SHP77 treated with DMSO at 0.1 percent for 48 hours (cell line): ENCODE measurements at places on chromosomes 4 and X.

- no peak for DNase-seq
These were observed 132.6 kb downstream of the PACRGL start for GRCh38 chr4:20832826-20833225.

DNA sequence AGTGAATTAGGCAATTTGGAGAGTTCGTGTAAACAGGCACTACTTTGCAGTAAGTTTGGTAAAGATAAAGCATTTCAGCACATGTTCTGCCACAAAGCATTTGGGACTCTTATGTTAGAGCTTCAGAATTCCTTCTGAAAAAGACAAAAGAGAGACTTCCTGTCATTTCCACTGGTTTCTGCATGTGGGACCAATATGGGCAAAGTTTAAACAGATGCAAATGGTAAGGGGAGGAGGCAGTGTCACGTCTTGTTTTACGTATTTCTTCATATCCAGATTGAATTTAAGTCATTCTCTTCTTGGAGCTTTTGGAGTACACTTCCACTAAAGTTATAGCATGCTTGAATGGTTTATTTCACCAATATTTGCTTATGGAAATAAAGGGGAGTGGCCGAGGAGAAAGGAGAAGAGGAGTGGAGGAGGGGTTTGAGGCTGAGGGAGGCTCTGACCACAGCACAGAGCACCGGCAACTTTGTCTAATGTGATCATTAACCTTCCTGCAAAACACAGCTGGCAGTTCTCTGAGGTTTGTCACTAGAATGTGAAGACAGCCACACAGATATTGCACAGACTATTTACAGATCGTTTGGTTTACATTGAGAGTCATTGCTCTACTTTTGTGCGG lies at the start of gene APELA:
Gene APELA, plus strand, starts transcription at position 479 of the 625 bp plus-strand sequence. CDS start 154 bp downstream, outside the sequence.
- DNase-seq: no peak

GRCh38 chrX:3651277-3651676 lies 62.2 kb downstream of the PRKX start:
- DNase-seq: no peak

DNA sequence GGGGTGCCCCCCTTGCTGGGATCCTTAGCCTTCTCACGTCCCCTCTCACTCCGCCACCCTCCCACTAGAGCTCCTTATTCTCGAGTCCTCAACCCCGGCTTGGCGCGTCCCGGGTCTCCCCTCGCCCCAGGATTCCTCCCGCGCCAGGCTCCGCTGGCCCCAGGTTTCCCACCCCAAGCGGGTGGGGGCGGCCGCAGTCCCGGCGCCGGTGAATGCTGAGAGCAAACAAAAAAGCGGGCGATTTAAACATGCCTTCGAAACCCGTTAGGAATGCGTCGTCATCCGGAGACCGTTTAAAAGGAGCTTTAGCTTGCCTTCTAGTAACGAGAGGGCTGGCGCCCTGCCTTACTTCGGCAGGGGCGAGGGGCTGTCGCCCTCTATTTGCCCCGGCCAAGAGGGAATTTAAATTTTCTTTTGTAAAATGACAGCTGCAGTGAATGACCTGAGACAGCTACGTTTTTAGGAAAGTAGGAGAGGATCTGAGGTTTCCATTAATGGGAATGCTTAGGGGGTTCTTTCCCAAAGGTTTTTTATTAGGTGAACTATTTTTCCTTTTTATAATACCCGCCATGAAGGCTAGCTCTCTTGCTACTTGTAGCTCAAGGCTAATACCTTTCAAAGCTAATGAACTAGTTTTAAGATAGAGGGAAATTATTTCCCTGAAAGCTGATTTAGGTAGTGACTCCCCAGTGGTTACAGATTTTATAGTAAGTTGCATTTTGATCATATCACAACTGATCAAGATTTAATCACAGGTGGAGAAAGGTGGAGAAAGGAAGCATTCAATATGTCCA lies 3.1 kb downstream of the JADE1 start:
- DNase-seq: no peak

GRCh38 chrX:128846385-128846784 lies 676.9 kb downstream of the SMARCA1 start:
- DNase-seq: no peak

GRCh38 chrX:18676470-18676869 lies 4.6 kb upstream of the RS1 start:
- no peak for DNase-seq

DNA sequence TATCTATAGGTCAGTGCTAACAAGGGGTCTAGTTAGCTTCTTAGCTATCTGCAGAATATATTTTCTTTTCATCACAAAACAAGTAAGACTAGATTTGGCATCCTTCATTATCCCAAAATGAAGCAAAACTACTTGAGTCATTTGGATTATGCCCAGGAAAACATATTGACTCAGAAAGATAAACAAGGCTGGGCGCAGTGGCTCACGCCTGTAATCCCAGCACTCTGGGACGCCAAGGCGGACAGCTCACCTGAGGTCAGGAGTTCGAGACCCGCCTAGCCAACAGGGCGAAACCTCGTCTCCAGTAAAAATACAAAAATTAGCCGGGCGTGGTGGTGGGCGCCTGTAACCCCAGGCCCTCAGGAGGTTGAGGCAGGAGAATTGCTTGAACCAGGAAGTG lies 18.0 kb upstream of the MND1 start:
- no peak for DNase-seq

- DNase-seq: no peak
These were observed 80.0 kb upstream of the NALF2 start for GRCh38 chrX:69424161-69424560.

DNA sequence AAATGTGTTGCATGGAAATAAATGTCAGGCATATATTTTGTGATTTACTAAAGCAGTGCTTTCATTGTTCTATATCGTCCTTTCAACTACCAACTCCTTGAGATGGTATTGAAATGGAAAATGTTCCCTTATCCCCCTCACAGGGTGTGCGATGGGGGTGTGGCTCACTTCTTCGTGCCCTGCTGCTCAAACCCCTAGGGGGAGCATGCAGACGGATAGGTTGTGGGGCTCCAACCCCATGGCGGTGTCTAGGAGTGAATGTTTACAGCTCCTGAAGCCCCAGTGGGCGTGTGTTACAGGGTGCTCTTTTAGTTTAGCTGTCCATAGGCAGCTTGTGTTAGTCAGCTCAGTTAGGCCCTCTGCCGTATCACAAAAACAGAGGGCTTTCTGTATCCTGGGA lies 287.7 kb upstream of the EMCN start:
- DNase-seq: no peak

- DNase-seq: no peak
These were observed 27.0 kb upstream of the ZNF280C start for GRCh38 chrX:130295519-130296296.

DNA sequence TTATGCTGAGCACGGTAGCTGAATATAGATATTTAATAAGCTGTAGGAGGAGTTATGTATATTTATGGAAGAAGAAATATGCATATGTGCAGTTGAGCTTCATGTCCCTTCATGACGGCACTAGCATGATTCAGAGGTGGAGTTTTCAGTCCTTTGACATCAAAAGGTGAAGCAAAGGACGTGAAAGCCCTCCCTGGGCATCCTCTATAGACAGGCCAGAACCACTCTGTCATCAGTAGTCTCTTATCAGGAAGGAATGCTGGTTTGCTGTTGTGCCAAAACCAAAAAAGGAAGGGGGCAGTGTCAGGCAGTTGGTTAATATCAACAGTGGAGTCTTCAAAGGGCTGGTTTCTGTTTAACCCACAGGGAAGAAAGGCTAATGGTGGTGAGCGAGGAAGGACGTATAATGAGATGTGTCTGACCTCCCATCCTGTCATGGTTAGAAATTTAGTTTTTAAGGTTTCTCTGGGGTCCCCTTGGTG lies 23.5 kb upstream of the IL2 start:
- no peak for DNase-seq

- DNase-seq: no peak
These were observed 1219.3 kb upstream of the PRKX start for GRCh38 chrX:4932790-4933189.

DNA sequence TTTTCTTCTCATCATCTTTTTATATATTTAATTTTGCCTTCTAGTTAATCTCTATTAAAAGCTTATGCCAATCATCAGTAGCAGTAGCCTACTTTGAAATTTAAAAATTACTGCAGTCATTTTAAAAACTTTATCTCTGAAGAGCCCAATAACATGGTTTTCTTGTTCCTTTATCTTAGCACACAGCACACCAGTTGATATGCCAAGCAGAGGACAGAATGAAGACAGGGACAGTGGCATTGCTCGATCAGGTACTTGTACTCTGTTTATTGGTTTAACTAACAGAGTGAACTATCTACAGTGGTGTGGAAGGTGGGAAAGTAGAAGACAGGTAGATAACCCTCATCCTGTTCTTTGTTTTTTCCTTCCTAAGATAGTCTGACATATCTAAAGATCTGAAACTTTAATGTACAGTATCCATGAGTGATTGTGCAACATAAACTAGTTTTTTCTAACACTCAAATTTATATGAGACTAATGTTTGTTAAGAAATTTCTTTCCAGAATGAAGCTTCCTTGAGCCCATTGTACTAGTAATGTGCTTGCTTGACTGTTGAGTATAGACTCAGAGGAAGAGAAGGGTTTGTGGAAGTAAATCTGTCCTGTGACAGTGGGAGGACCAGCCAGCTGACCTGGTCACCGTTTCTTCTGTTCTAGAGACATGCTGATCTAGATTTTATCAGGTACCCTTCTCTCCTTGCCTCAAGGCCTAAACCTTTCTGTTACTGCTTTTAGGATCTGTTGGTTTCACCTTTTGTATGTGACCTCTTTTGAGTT lies 66.6 kb downstream of the FNIP2 start:
- no peak for DNase-seq

DNA sequence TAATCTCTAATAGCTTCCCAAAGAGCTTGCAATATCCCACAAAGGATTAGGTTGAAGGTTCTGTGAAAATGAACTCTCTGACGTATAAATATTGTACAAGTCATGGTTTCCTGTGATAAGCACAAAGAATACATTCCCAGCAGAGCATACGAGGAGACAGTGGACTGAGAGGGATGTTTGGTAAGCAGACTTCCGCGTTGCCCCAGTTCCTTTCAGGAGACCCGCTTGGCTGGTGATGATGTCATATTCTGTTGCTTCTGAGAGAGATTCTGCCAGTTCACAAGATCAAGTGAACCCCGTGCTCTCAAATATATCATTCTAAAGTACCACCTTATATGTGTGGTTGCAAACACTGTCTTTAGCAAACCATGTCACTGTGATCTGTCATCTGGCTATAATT lies 323.9 kb upstream of the CASK start:
- DNase-seq: no peak

DNA sequence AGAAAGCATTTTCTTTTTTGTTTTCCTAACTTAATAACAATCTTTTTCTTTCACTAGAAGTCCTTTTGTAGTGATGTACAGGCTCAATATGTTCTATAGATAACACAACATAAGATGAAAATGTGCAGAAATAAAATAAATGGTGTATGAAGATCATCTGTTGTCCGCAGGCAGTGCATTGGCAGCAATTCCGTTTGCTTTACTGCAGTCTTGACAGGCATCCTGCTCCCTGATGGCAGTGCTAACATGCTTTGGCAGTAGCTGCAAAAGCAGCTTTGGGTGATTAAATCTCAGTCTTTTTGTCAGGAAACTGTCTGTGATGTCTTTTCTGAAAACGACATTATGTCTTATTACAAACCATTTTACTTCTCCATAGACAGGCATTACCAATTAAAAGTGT lies 131.4 kb downstream of the TRAM1L1 start:
- no peak for DNase-seq

GRCh38 chr4:6858997-6859396 lies 50.6 kb upstream of the TBC1D14 start:
- no peak for DNase-seq

DNA sequence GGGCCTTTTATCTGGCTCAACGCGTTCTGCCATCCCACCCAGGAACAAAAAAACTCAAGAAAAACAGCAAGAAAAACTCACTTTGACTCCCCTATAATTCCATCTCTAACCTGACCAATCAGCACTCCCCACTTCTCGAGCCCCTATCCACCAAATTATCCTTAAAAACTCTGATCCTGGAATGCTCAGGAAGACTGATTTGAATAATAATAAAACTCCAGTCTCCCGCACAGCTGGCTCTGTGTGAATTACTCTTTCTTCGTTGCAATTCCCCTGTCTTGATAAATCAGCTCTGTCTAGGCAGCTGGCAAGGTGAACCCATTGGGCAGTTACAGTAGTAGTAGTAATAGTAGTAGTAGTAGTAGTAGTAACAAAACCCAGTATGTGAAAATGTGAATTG lies 165.7 kb upstream of the CASK start:
- DNase-seq: no peak

- DNase-seq: peak; percentile 8
These were observed 14.4 kb upstream of the RAB40A start for GRCh38 chrX:103533511-103534216.

DNA sequence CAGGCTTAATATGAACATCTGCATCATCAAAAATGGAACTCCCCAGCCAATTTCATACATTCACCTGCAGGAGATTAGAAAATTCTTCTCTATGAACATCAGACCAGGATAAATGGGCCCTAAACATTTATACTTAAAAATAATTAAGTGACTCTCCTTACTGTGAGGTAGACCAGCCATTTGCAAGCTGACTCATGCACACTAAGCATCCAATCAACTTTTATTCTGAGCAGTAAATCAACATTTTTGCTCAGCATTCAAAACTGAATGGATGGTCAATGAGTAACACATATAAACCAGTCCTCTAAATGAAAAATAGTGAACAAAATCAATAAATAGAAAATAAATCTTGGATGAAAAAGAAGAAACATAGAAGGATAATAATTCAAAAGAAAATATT lies 19.9 kb upstream of the PCDH10 start:
- DNase-seq: no peak

DNA sequence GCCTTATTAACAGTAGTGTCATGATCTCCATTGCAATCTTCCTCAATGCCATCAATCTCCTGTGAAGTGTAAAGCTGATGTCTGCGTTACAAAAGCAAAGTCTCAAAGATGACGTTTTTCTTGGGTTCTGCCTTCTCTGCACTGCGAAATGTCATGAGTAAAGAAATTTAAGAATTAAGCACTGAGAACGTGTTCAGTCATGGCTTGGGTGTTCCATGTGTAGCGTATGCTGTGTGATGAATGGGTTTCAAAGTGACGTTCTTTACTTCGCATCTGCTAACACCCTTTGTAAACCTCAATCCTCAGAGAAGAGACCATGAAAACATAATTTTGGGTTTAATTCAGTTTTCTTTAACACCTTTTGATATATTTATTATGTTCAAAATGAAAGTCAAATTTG lies 999 bp downstream of the NAP1L5 start:
- no peak for DNase-seq

- DNase-seq: no peak
These were observed 28.8 kb upstream of the JADE1 start for GRCh38 chr4:128780688-128781087.

DNA sequence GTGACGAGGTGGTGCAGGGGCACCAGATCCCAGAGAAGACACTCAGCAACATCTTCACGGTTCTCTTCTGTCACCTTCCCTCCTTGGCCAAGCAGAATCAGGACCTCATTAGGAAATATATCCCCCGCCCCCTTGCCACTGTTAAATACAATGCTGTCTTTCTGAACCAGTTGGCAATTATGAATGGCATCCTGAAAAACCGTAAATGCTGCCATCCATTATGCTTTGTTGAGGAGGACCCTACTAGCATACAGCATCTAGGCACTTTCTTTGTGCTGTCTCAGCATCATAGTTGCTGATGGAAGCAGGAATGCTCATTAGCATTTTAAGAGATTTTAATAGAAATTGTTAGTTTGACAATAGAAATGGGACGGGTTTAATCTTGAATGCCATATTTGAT lies 138.5 kb downstream of the DCLK2 start:
- DNase-seq: no peak
